ENCODE measurements at places on chromosomes 6 and 20.

- DNase-seq, result no peak
Observed at GRCh38 chr20:8007490-8007889, 12.1 kb downstream of the TMX4 start.

DNA sequence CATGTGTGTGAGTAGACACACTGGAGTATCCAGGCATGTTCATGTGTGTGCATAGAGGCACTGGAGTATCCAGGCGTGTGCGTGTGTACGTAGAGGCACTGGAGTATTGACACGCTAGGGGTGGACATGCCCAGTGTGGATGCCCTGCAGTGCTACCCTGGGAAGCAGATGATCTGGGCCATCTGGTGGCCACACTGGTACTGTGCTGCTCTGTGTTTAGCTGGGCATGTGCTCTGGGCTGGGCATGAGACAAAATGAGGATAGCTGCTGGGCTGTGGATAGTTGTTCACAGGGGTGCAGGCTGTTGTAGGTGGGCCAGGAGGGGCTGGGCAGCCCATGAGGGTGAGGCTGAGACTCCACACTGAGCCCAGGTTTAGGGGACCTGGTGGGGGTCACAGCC is 24.0 kb upstream of the NPBWR2 start:
- peak; percentile 11 for DNase-seq

DNA sequence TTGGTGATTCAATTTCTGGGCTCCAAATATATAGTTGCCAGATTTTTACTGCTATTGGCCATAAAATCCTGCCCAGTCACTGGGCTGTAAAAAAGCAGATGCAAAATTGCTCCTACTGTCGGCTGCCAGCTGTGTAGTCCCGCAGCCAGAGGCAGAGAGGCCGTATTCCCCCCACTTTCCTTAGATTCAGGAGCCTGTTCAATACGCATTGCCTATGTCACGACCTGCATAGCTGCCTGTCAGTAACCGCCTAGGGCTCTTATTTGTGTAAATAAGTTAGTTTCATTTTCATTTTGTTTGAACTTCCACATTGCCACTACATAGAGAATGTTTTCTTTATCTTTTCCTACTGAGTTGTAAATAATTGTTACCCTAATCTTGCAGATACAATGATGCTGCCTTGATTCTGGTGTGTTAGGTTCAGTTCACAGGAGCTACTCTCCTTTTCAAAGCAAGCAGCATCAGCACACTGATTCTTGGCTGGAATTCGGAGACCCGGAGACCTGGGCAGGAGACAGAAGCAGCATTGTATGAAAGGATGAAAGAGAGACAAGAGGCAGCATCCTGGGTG is 46.0 kb upstream of the UST start:
- peak; percentile 21 for DNase-seq

DNA sequence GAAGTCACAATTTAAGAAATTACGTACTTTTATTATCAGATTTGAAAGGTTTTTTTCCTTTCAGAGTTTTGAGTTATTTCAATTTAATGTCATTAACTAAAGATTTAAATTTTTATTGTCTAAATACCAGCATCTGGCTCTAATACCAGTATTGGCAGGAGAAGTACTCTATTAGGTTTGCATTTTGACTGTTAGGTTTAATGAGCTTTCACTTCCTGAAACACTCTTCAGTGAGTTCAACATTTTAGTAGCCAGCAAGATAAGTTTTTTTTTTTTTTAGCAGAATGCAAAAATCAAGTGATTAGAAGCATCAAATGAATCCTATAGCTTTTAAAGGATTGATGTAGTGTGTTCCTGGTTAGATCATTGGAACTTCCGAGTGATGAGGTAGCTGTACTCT is 34.0 kb upstream of the SCGN start:
- DNase-seq, result no peak

- DNase-seq, result no peak
Observed at GRCh38 chr20:31440012-31440659, at the start of gene DEFB123. DEFB123 (plus strand) TSS chr20:31440632; CDS start chr20:31440699, 67 bp downstream.

DNA sequence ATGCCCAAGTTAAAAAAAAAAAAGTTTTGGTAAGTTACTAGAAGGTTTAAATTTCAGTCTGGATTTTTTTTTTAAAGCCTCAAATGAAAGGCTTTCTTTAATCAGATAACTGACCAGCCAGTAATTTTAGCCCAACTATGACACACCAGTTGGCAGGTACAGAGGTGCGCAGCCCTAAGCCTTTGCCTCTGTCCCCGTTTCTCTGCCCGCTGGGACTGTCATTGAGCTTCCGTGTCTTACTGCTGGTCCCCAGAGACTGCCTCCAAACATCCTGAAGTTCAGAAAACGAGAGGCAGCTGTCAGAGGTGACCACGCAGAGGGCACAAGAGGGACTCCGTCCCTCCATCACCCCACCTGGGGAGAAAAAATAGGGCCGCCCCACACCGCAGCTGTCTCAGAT is 118.2 kb downstream of the RPS12 start:
- DNase-seq, result no peak

GRCh38 chr20:14838663-14839628 is 501.5 kb upstream of the FLRT3 start:
- DNase-seq, result no peak

- peak; percentile 40 for DNase-seq
Observed at GRCh38 chr6:43070028-43070632, 6.0 kb upstream of the PTK7 start.

- no peak for DNase-seq
Observed at GRCh38 chr20:48732081-48732829, 95.5 kb downstream of the PREX1 start.

DNA sequence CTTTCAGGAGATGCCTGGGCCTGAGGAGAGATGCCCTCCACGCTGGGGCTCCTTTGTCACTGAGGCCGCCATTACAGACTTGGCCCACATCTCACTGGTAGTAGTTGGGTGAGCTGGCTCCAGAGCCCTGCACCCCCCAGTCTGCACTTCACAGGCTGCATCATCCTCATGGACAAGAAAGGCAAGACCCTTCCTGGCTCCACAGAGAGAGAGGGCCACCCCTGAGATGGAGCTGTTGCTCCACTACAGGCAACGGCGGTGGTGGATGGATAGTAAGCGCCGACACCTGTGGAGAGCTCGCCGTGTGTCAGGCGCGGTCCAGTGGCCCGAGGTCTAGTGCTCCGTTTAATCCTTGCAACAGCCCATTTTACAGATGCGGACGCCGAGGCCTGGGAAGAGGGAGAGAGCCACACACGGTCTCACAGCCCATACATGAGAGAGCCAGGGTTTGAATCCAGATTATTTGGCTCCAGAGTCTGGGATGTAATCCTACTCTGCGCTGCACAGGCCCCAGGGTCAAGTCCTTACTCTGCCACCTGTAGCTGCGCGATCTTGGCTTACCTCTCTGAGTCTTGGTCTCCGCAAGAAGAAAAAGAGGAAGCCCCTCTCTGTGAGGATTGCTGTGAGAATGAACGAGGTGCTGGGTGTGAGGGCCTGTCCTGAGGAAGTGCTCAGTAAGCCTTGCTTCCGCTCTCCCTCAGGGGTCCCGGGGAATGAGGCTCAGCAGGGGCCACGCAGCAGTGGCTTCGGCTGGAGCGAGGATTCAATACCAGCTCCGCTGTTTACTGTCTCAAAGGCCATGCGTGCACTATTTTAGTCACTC is 34.5 kb downstream of the SPDEF start:
- no peak for DNase-seq

- no peak for DNase-seq
Observed at GRCh38 chr20:17023806-17024205, 203.0 kb upstream of the PCSK2 start.

DNA sequence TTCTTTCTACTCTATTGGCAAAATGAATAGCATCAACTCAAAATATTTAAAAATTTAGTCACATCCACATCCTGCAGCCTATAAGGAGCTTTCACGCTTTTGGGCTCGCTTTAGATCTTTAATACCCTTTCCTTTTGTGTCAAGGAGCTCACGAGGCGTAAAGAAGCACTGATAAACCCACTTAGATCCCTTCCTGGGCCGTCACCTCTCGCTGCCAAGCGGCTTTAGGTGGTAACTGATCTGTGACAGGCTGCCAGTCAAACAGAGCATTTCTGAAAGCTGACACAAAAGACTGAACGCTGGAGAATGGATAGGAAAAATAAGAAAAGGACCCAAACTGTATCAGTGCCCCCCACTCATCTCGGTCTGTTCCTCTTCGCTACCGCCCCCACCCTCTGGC is 385.7 kb upstream of the MMS22L start:
- DNase-seq, result no peak

GRCh38 chr6:35969646-35970045 is 48.7 kb upstream of the SRPK1 start:
- DNase-seq, result no peak

DNA sequence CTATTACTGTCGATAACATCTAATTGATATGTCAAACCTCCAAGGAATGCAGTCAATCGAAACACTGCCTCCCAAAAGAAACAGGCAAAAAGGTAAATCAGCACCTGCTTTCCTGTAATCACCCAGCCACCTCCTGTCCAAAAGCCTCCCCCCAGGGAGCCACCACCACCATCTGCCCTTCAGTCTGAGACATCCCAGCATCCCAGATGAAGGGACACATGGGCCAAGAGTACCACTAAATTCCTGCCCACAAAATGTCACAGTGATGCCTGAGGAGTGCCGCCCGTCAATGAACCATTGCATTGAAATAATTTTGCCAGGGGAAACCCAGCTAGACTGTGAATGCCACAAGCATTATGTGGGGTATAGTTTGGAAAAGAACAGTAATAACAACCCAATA is 401.7 kb downstream of the ZFAND3 start:
- no peak for DNase-seq

DNA sequence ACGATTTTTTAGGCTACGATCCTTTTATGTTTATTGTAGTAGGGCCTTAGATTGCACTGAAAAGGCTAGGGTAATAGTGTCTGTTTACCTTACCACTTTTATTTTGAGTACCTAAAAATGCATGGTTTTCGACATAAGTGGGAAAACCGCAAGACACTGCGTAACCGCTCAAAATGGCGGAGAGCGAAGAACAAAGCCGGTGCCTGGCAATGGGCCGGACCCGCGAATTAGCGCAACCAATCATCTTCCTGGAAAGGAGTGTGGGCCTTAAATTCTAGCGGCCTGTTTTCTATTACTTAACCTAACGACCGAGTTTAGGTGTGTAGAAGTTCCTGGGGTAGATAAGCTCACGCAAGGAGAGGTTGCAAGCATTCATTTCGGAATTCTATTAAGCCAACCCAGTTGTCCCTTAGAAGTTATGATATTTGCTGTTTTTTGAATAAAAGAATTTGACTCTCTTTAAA is 118.0 kb downstream of the HFE start:
- DNase-seq, result peak; percentile 74

GRCh38 chr20:11056414-11056813 is 382.6 kb upstream of the JAG1 start:
- DNase-seq, result no peak

DNA sequence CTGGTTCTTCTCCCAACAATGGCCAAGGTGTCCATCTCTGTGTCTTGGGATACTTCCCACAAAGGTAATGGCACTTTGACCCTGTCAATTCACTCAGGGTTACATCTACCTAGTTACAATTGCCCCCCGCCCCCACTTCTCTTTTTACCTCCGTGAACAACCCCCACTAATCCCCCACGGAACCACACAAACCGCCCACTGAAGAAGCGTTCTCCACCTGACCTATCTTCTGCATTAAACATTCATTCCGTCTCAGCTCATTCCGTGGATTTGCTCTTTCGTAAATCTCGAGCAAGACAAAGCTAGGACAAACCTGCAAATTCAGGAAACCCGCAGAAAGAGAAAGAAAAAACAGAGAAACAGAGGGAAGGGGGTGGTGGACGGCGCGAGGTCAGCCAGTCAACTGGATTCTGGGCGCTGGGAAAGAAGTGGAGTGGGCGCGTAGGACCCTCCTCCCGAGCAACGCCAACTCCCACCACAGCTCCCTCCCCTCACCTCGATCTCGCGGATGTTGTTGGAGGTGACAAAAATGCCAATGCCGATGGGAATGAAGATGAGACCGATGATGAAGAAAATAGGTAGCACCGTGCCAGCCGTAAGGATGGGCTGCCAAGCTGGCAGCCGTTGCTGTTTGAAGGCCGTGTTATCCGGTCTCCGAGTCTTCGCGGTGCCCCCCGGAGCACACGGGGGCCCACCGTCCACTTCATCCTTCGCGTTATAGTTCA is 523 bp downstream of the TMEM30A start:
- DNase-seq, result no peak

DNA sequence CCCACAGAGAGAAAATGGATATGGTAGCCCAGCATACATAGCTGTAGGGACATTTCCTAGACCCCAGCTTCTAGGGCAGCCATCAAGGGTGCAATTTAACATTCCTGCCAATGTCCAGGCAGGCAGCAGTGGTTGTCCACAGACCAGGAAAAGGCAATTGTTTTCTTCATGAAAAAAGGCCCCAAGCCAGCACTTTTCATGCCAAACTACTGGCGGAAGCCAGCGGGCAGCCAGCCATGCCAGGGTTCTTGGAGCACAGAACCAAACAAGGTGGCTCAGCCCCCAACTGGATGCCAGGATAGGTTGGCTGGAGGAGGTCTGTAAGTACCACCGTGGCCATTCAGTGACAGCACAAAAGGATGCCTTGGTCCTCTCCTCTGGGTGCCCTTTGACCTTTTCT is 94.6 kb downstream of the BANF2 start:
- no peak for DNase-seq

GRCh38 chr20:50993876-50994275 is 29.0 kb downstream of the KCNG1 start:
- no peak for DNase-seq

- no peak for DNase-seq
Observed at GRCh38 chr20:56380375-56380774, 11.6 kb downstream of the AURKA start.

DNA sequence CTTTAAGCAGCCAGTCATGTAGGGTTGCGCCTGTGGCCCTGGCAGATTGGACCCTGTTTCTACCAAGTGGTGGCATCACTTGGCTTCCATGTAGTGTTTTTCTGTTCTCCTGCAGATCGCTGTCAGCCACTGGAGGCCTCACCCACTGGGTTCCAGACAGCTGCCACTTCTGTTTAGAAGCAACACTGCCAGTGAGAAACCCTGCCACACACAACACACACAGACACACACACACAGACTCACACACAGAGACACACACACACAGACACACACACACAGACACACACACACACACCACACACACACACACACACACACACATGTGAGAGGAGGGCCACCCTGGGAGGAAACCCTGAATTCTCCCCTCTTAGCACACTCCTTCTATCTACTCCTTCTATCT is 51.8 kb downstream of the UTRN start:
- no peak for DNase-seq

GRCh38 chr6:83119742-83120300 is 52.4 kb downstream of the DOP1A start:
- peak; percentile 71 for DNase-seq

DNA sequence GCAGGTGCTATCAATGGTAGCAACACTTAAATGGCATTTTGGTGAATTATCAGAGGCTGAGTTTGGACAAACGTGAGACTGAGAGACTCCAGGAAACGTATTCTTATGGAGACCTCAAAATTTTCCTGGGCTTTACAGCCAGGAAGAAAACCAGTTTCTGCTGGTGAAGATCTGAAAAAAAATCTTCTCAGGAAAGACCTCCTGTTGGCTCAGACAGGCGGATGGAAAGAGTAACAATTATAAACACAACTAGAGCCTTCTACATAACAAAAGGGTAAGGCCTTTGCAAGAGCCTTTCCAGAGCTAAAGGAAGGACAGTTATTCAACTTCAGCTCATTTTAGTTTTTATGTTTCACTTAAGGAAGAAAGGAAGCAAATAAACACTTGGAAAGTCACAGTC is 274.4 kb downstream of the THBS2 start:
- DNase-seq, result no peak

GRCh38 chr6:130602151-130602770 is 224.9 kb upstream of the SMLR1 start:
- DNase-seq, result peak; percentile 98

GRCh38 chr6:24838081-24838480 is 39.4 kb upstream of the ARMH2 start:
- no peak for DNase-seq

- no peak for DNase-seq
Observed at GRCh38 chr20:14711652-14712051, 374.2 kb upstream of the FLRT3 start.
